ENCODE measurements at places on chromosomes 13 and 19. TPM values are rescaled to one million over a fixed set of nuclear protein-coding genes. Genes with fewer than 3 reads are reported as not detected.

F7 gene
- total RNA-seq = not detected

PRTN3 gene
- not detected for total RNA-seq

CEACAM7 gene
- total RNA-seq = not detected

MATK gene
- not detected for total RNA-seq

TPTE2 gene
- total RNA-seq = not detected

KCNRG gene
- 1.2 TPM for total RNA-seq

SPATA13 gene
- 9.4 TPM for total RNA-seq
